ENCODE measurements at places on chromosomes 4 and X. TPM values are rescaled to one million over a fixed set of nuclear protein-coding genes. Genes with fewer than 3 reads are reported as not detected.

The KDR gene
- total RNA-seq = not detected

DNA sequence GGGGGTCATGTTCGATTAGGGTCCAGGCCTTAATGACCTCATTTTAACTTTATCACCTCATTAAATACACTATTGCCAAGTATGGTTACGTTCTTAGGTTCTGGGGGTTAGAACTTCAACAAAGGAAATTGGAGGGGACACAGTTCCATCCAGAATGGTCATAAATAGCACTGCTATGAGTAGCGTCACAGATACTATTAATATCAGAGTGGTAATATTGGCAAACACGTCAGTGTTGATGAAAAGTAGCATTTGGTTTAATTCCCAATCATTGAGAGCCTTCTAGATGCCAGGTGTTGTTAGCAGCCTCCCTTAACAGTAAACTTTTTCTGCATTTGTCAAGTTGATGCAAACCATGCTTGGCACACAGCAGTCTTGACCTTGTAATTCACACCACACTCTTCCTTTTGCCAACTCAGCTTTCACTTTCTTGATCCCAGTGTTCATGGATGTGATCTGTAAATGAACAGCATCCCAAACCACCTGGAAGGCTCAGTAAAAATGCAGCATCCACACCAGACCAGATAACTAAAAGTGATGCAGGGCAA lies 912.5 kb upstream of the TENM3 start:
- DNase-seq = no peak

- no peak for DNase-seq
Measured at GRCh38 chr4:120723105-120723504, 199.4 kb downstream of the PRDM5 start.

DNA sequence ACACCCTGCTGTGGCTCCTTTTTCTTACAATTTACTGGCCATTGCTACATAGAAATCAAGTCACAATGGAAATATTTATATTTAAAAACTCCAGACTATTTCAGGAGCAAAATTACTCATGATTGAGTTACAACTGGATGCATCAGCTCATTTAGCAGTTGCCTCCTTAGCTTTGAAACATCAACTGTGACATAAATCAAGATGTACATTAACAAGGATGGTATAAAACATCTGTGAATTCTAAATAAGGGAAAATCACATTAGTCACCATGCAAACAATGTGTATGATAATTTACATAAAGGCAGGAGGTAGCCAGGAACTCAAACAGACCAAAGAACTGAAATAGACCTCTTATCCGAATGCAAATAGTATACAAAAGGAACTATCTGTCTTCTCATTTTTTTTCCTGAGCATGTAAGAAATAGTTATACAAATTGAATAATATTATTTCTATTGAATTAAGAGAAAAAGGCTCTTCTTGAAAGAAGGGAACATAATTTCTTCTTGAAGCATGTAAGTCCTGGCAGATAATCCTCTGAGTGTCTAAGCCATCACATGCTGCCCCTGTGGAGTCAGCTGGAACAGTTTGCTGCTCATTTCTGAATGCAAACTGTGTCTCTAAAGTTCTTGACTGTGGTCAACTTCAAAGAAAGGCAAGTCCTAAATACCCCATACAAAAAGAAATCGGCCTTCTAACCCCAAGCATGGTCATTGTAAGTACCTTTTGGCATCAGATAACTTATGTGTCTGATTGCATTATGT lies 151.2 kb downstream of the NAA11 start:
- no peak for DNase-seq

DNA sequence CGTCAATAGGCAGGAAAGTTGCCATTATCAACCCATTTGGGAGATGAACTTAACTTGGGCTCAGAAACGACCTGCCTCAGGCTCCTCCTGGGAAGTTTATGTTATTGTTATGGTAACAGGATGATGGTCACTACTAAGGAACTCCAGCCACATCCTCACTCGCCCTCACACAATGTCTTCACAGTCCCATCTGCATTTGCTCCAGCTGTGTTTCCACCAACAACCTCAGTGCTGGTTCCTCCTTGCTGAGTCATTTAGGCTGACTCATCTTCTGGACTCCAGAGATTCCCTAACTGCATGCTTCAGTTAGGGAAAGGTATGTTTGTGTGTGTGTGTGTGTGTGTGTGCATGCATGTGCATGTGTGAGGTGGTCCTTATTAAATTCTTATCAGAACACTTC lies 293.4 kb upstream of the BOD1L1 start:
- DNase-seq = no peak

DNA sequence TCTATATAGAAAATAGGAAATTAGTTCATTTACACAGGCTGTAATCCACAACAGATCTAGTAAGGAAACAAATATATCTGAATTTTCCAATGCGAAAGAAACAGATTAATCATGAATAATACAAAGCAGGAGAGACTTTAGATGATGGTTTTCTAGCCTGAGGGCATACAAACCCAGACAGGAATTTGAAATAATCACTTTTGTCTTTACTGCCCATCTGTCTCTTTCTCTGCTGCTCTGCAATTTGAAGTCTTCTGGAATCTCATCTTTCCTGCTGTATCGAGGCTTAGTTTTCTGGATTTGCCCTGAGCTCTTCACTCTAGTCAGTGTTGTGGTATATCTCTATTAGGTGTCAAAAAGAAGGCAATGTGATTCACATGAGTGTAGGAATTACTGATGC lies 711.8 kb upstream of the FAM241A start:
- no peak for DNase-seq

DNA sequence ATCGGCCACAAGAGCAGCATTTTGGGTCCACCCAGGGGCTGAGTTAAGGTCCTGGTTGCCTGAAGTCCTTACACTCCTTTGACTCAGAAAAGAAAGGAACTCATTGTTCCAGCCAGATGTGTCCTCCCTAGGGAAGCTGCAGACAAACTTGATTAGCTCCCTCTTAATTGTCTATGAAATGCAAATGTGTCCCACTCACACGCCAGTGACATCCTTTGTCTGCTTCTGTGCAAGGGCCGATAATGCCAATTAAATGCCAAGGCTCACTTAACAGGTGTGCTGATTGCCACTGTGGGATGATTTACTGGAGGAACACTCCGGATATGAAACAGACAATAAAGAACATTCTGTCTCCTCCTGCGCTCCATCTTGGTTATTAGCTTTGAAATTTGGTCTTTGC lies 332.9 kb upstream of the CPEB2 start:
- no peak for DNase-seq

The MAGED2 gene
- total RNA-seq = 97.8 TPM

Data from CD8-positive, alpha-beta T cell (primary cell).